Esophagus squamous epithelium (tissue), 5 donors: ENCODE measurements at places on chromosomes 1 and 21.

- H3K36me3 ChIP-seq: no peaks in the 10 kb centered on the region
- DNase-seq: no peak
- H3K27ac ChIP-seq: no peak overlapping the region
Measured at GRCh38 chr1:1625404-1625775, 6.6 kb upstream of the MMP23B start.

DNA sequence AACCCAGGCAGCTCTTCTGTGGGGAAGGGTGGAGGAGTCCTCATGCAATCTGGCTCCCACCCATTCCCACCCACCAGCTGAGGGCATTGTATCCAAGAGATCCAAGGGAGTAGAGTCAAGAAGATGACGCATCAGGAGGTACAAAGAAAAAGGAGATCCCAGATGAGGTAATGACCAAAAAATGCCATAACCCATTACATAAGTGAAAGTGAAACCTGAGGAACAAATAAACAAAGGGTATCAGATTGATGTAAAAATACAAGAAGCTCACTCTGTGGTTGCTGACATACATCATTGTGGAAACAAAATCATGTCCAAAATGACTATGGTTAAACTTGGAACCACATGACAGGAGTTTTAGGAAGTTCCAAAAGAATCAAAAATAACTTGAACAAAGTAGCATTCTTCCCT is 42.5 kb downstream of the CCN1 start:
- no peaks in the 10 kb centered on the region for H3K36me3 ChIP-seq
- H3K27ac ChIP-seq: no peak overlapping the region

DNA sequence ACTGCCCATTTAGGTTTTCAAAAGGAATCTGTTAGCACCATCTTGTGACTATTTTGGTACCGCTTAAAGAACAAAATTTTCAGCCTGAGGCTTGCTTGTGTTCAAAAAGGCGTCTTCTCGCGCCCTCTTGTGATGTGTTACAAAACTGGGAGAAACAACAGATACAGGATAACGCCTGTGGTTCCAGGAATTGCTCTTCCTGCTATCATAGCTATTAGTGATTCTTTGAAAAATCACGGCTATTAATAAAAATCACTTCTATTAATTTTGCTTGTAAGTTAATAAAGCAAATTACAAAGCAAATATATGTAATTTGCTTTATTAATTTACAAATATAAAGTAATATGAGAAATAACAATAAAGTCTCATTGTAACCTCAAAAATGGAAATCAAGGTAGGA is 82.2 kb upstream of the ABCD3 start:
- peaks cover 2% of the 10 kb centered on the region for H3K4me1 ChIP-seq
- peak; percentile 14 for DNase-seq
- no peak overlapping the region for H3K4me3 ChIP-seq
- H3K27me3 ChIP-seq: no peaks in the 10 kb centered on the region

- H3K36me3 ChIP-seq: no peaks in the 10 kb centered on the region
- no peaks in the 10 kb centered on the region for H3K27me3 ChIP-seq
- H3K4me1 ChIP-seq: peaks cover 17% of the 10 kb centered on the region
- no peak overlapping the region for H3K27ac ChIP-seq
- no peak for DNase-seq
Measured at GRCh38 chr1:100053119-100053518, 79.6 kb downstream of the SASS6 start.

- no peaks in the 10 kb centered on the region for H3K27me3 ChIP-seq
- no peak overlapping the region for H3K27ac ChIP-seq
- no peak overlapping the region for H3K4me3 ChIP-seq
- DNase-seq: no peak
- peaks cover 13% of the 10 kb centered on the region for H3K4me1 ChIP-seq
Measured at GRCh38 chr1:156195853-156196252, 1.9 kb downstream of the SLC25A44 start.

- no peaks in the 10 kb centered on the region for H3K36me3 ChIP-seq
- H3K27me3 ChIP-seq: no peaks in the 10 kb centered on the region
- no peak overlapping the region for H3K4me3 ChIP-seq
Measured at GRCh38 chr1:22239378-22239777, 96.5 kb upstream of the WNT4 start.

DNA sequence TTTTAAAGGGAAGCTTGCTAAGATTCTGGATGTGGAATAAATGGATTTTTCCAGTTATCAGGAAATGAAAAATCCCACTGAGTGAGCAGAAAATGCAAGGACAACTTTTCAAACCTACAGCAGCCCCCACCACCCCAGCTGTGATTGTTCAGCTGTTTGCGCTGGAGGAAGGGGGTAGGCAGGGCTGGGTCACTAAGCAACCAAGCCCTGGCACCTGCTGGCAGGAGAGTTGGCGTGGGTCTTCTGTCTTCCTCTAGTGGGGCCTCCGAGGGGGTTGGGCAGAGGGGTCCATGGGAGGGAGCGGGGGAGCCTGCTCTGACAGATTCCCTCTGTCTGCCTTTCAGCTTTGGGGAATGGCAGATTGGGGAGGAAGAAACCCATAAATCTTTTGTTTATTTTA is 45.3 kb downstream of the EIF2D start:
- no peak for DNase-seq
- H3K27ac ChIP-seq: no peak overlapping the region

DNA sequence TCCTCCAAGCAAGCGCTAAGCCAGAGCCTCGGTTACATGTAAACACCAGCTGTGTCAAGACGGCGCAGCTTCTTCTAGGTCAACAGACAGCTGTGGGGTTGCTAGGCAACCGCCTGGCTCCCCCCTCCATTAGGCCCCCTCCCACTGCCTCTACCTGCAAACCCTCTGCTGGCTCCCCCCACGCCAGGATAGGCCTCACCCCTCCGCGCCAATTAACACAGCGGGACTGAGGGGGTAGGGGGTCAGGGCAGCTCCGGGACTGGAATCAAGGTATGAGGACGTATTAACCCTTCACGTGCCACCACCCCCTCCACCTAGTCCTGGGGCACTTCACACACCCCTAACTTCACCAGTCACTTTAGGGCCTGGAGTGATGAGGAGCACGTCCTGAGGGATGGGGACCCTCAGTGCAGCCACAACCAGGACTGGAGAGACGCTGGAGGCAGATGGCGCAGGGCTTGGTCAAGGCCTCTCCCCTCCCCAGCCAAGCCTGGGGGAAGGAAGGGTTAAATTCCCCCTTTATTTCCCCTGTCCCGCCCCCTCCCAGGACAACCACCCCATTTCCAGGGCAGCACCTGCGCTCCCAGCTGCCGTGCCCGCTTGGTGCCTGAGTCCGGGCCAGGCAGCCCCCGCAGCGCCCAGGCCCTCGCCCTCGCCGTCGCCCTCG is 37.4 kb upstream of the WASF2 start:
- peak overlapping the region; percentile 94 for H3K27ac ChIP-seq
- H3K27me3 ChIP-seq: no peaks in the 10 kb centered on the region
- H3K4me3 ChIP-seq: peak overlapping the region; percentile 47
- H3K4me1 ChIP-seq: peaks cover 70% of the 10 kb centered on the region
- H3K36me3 ChIP-seq: peaks cover 3% of the 10 kb centered on the region

DNA sequence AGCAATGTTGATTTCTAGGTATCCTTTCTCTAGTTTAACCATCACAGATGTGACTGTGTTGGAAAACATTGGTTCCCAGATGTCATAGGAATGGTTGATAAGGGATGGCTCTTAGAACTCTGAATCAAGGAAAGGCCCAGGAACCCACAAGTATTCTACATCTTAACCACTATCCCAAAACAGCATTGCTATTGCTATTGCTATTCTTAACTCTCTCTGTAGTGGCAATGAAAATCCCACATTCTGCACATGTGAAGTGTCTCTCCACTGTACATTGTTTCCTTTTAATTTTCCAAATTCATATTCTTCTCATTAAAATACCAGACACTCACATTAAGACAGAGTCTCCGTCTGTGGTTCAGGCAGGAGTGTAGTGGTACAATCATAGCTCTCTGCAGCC is 420.4 kb upstream of the RUNX1 start:
- no peaks in the 10 kb centered on the region for H3K27me3 ChIP-seq
- no peak for DNase-seq
- H3K27ac ChIP-seq: no peak overlapping the region
- H3K36me3 ChIP-seq: no peaks in the 10 kb centered on the region
- H3K4me1 ChIP-seq: no peaks in the 10 kb centered on the region
- H3K4me3 ChIP-seq: no peak overlapping the region

DNA sequence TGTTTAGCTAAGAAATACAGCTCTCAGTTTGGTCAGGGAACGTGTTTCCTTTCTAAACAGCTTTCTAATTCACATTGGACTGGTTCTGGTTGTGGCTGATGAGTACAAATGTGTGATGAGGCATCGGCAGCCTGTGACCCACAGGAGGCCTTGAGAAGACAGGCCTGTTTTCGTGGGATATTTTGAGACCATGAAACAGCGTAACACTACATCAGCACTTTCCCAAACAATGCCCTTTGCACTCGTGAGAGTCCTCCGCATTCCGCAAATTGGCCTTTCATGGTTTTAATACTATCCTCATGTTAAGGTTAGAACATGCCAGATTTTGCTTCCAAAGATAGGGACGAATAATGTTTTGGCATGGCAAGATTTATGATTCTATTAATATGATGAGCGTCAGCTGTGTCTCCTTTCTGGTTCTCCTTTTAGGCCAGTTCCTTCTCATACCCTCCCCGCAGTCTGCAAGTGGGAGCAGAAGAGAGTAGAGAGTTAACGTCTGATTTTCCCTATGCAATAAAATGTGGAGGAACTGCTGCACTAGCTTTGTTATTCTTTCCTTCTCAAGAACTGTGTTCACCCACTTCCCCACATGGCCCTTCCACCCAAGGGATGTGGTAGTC is 84.3 kb upstream of the L1TD1 start:
- no peak for DNase-seq
- H3K4me1 ChIP-seq: no peaks in the 10 kb centered on the region
- peaks cover 60% of the 10 kb centered on the region for H3K36me3 ChIP-seq
- H3K4me3 ChIP-seq: no peak overlapping the region
- H3K27me3 ChIP-seq: no peaks in the 10 kb centered on the region

DNA sequence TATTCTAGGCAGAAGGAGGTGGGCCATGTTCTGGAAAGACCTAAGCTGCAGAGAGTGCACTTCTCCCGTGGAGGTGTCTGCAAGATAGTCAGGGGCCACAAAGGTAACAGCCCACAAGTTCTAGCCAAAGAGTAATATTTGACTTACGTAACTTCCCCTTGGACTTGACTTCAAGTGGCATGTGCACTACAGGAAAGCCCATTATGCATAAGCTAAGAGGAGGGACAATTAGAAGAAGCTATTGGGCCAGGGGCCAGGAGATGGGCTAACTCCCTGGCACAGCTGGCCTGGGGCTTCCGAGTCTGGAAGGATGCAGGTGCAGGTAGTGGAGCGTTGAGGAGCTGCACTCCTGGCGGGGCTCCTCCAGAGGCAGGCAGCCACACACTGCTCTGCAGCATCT is 58.3 kb downstream of the ERG start:
- no peak overlapping the region for H3K27ac ChIP-seq
- H3K4me3 ChIP-seq: no peak overlapping the region
- no peak for DNase-seq
- no peaks in the 10 kb centered on the region for H3K27me3 ChIP-seq
- H3K36me3 ChIP-seq: no peaks in the 10 kb centered on the region

DNA sequence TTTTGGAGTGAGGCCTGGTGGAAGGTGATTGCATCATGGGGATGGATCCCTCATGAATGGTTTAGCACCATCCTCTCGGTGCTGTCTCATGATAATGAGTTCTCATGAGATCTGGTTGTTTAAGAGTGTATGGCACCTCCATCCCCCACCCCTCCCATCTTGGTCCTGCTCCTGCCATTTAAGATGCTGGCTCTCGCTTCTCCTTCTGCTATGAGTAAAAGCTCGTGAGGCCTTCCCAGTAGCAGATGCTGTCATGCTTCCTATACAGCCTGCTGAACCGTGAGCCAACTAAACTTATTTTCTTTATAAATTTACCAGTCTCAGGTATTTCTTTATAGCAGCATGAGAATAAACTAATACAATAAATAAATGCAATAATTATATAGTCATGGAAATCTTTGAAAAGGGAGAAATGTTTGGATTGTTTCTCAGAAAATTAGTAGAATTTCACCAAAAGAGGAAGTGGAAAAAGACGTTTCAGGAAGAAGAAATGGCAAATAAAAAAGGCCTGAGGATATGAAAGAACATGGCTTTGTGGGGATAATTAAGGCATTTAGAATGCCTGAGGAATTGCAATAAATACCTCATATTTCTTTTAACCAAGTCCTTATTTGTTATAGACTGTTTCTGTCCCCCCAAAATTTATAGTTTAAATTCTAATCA is 451.2 kb upstream of the ADGRL4 start:
- no peaks in the 10 kb centered on the region for H3K27me3 ChIP-seq
- no peak overlapping the region for H3K27ac ChIP-seq
- no peak for DNase-seq
- H3K4me1 ChIP-seq: no peaks in the 10 kb centered on the region
- H3K36me3 ChIP-seq: no peaks in the 10 kb centered on the region

DNA sequence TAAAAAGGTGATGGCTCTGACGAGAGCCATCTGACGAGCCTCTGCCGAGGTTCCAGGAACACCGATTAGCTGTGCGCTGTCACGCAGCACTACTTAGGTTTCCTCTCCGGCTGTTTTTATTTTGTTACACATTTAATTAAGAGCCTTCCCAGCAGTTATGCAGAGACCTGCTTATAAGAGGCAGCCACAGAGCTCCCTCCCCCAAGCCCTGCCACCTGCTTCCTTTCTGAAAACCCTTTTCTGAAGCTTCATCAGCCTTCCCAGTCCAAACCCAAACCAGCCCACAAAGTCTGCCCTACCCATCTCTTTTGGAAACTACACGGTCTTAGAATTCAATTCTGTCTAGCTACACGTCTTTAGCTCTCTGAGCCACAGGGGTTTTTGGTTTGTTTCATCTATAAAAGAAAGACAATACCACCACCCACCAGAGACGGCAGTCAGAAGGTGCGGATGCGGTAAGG is 49.1 kb downstream of the ERI3 start:
- H3K27me3 ChIP-seq: no peaks in the 10 kb centered on the region
- H3K36me3 ChIP-seq: peaks cover 20% of the 10 kb centered on the region
- no peak overlapping the region for H3K4me3 ChIP-seq
- H3K27ac ChIP-seq: no peak overlapping the region

GRCh38 chr21:34836103-34836932 is 167.5 kb downstream of the CLIC6 start:
- no peak overlapping the region for H3K4me3 ChIP-seq
- H3K4me1 ChIP-seq: peaks cover 32% of the 10 kb centered on the region
- peak overlapping the region; percentile 21 for H3K27ac ChIP-seq
- no peaks in the 10 kb centered on the region for H3K27me3 ChIP-seq
- no peaks in the 10 kb centered on the region for H3K36me3 ChIP-seq

DNA sequence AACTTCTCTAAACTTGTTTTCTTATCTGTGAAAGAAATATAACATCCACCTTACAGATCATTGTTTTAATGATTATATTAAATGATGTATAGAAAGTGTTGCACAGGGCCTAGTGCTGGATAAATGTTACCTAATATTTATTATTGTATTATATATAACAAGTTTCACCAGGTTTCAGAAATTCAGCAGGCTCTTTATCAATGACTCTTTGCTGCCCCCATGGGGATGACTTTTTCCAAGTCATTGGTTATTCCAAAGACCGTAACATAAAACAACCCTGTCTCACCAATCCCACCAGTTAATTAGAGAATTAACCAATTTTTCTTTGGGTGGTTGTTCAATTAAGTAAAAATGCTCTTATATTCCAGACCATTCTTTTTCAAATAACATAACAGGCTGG is 7.3 kb upstream of the DEDD start:
- DNase-seq: no peak
- no peak overlapping the region for H3K4me3 ChIP-seq
- H3K4me1 ChIP-seq: no peaks in the 10 kb centered on the region
- H3K27me3 ChIP-seq: no peaks in the 10 kb centered on the region

- peak overlapping the region; percentile 93 for H3K27ac ChIP-seq
- peaks cover 30% of the 10 kb centered on the region for H3K4me1 ChIP-seq
- H3K36me3 ChIP-seq: no peaks in the 10 kb centered on the region
- H3K4me3 ChIP-seq: peak overlapping the region; percentile 92
Measured at GRCh38 chr1:62688687-62689085, 500 bp upstream of the DOCK7 start.
